ENCODE measurements at places on chromosomes 6 and 20.
A peak's percentile ranks its signal among the peaks of the same experiment; 100 is the strongest.

- DNase-seq, result no peak
Measured at GRCh38 chr6:134814076-134814695, 135.7 kb downstream of the ALDH8A1 start.

DNA sequence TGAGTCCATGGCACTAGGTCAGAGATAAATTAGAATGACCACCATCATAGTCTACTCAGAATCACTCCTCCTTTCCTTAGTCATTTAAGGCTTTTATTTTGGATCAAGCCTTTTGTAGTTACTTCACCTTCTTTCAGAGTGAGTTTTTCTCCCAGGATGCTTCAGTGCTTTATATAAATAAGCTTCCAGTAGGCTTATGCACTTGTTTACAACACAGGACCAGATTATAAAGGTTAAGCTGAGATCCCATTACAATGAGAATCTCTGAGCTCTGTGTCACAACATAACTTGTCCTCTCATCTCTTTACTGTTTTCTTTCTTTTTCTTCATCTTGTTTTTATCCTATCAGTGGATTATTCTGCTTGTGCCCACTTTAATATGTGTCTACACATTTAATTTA, 47.9 kb downstream of the CEP57L1 start:
- no peak for DNase-seq

DNA sequence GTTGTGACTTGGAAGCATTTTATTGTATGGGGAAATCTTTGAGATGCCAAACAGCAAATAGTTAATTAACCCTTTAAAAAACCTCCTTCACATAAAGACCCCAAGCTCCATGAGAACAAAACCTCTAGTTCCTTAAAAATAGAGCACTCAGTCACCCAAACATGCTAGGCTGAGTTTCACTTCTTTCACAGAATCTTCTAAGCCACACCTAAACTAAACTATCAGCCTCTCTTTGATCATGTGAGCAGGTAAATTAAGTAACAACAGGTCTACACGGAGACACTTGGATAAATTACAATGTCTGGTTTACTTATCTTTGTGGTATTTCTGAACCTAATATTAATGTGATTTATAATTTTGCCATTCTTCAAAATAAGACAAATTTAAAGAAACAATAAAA, 205.2 kb upstream of the MARCKS start:
- DNase-seq, result no peak

- DNase-seq, result peak; percentile 33
Measured at GRCh38 chr20:17651760-17652388, 30.2 kb downstream of the RRBP1 start.

GRCh38 chr20:62023935-62024334, 41.7 kb downstream of the TAF4 start:
- no peak for DNase-seq

DNA sequence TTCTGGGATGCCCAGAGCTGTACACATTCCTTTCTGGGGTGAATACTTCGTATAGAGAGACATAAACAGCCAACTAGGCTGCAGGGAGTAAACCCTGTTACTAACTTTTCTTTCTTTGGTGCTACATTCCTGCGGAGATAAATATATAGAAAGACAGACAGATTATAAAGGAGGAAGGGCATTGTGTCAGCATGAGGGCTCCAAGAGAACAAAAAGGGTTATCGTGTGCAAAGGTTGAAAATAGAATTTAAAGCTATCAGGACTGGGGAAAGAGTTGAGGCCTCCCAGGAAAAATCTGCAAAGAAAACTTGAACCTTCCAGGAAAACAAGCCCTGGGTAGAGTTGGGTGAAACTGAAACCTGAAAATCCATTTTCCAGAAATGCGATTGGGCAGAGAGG, 68.0 kb downstream of the TMEM170B start:
- no peak for DNase-seq
